ENCODE measurements at places on chromosomes 13 and 19.

- DNase-seq, result no peak
These were observed 27.7 kb upstream of the NBEA start for GRCh38 chr13:34914416-34914815.

DNA sequence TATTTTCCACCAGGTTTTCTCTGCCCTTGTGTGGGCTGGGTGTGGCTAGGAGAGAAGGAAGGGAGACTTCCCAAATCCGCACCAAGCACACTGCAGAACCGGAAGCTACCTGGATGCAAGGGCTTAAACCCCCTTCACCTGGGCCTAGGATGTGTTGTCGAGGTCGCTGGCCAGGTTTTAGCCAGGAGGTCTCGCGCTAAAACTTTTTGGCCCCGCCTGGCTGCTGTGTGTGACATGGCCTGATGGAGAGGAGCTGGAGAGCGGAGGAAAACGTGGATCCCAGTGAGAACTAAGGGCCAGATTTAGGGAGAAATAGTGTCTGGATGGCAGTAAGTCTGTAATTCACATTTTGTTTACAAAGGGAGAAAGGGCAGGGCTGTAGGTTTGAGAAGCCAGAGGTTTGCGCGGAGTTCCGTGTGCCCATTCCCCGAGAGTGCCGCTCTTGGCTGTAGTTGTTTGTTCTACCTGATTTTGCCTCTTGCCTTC, 3.1 kb upstream of the TSHZ3 start:
- DNase-seq, result no peak

- DNase-seq, result no peak
These were observed 7.4 kb upstream of the JUNB start for GRCh38 chr19:12783849-12784393.

DNA sequence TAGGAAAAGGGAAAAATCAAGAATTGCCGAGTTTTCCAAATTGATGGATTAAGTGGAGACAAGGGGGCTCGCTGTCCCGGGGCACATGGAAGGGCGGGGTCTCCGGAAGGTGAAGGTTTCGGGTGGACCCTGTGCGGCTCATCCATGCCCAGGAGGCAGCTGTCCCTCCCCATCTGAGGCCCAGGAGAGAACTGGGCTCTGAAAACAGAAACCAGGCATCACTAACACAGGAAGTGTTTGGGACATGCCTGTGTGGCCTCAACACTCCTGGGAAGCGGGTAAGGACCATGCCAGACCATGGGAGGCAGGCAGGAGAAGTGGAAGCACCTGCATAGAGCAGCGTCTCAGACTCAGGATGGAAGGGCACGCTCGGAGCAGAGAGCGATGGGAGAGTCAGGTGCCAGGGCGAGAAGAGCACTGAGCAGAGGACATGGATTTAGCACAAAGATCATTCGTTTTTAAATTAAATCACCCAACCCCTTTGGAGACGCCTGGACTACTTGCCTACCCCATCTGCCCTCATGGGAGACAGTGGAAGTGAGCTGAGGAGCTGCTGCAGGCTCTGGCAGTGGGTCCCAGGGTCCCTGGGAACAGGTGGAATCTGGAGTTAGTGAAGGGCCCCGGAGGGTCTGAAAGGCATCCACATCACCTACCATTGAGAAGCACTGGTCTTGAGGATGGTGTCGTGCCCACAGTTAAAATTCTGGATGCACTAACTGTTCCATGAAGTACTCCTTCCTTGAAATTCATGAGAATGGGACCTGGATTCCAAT, 183.2 kb upstream of the SOX1 start:
- DNase-seq, result no peak

GRCh38 chr13:41162151-41162550, 29.5 kb upstream of the KBTBD6 start:
- DNase-seq, result no peak

GRCh38 chr13:52162279-52163101, 3.1 kb upstream of the NEK3 start:
- no peak for DNase-seq

- DNase-seq, result no peak
These were observed 87.4 kb downstream of the ZNF100 start for GRCh38 chr19:21680026-21680425.

- no peak for DNase-seq
These were observed 51.5 kb downstream of the INSR start for GRCh38 chr19:7242601-7243258.

DNA sequence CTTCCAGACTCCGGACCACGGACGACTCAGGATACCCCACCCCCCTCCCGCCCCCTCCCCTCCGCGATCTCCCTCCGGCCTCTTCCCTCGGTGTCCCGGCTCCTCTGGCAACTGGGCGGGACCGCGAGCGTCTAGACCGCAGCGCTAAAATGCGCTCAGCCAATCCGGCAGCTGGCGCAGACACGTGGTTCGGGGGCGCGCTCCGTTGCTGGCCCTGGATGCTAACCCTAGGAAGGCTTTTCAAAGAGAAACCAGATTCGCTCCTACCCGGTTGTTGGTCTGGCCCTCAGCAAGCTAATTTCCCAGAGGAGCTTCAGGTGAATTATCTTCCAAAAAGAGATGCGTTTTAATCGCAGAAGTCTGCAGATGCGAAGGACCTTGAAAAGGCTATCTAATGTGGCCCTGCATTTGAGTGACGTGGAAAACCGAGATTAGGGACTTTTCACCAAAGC, at the start of gene DZIP1:
Gene DZIP1 (minus strand): TSS at position 106 of the 452 bp plus-strand sequence. CDS start 2,677 bp downstream, outside the sequence.
- DNase-seq, result no peak

DNA sequence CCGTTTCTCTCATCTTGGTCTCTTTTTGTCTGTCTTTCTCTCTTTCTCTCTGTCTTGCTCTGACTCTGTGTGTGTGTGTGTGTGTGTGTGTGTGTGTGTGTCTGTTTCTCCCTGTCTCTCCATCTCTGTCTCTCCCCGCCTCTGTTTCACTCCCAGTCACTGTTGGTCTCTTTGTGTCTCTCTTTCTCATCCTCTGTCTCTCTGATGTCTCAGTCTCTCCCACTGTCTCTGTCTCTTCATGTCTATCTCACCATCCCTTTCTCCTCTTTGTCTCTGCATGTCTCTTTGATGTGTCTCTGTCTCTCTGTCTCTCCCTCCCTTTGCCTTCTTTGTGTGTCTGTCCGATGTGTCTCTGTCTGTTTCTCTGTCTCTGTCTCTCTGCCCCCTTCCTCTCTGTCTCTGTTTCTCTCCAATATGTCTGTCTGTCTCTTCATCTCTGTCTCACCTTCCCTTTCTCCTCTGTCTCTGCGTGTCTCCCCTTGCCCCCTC, 2.5 kb downstream of the NFIC start:
- DNase-seq, result no peak

DNA sequence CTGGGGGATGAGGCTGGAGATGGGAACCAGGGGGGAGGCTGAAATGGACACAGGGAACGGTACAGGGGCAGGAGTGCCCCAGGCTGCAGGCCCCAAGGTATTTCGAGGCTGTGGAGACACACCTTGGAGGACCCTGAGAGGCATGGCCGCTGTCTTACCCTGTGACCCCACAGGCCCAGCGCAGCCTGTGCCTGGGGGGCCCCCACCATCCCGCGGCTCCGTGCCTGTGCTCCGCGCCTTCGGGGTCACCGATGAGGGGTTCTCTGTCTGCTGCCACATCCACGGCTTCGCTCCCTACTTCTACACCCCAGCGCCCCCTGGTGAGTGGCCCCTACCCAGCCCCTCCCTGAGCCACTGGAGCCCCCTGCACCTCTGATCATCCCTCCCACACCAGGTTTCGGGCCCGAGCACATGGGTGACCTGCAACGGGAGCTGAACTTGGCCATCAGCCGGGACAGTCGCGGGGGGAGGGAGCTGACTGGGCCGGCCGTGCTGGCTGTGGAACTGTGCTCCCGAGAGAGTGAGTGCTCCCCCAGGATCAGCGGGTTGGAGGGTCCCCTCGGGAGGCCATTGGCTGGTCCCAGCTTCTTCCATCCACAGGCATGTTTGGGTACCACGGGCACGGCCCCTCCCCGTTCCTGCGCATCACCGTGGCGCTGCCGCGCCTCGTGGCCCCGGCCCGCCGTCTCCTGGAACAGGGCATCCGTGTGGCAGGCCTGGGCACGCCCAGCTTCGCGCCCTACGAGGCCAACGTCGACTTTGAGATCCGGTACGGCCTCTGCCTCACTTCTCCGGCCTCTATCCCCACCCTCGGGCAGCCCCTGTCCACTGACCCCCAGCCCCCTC, 16.9 kb upstream of the SPIB start:
- no peak for DNase-seq

DNA sequence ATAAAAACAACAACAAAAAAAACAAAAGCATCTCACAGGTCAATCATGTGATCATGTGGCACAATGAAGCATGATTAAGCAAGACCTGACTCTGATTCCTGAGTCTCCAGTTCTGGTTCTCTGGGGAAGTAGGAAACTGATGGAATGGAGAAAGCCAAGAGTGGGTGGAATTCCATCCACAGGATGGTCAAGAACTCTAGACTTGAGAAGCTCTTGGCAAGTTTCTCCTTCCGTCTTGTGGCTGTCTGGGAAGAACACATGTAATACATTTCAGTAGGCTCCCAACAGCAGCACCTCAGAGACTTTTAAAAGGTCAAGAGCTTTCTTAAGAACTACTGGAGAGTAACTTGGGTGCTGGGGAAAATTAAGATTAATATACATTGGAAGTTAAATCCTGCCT, 78.6 kb upstream of the TSHZ3 start:
- DNase-seq, result no peak

- no peak for DNase-seq
These were observed 118.4 kb downstream of the RAB20 start for GRCh38 chr13:110442930-110443621.

- no peak for DNase-seq
These were observed 189.4 kb downstream of the PCDH17 start for GRCh38 chr13:57820924-57821323.

Data from stimulated activated CD8-positive, alpha-beta memory T cell treated with anti-CD3 and anti-CD28 coated beads, Interleukin-12 subunit alpha, Interleukin-12 subunit beta, amount 100 ng/mL, for 1 hour (primary cell).